ENCODE measurements at places on chromosomes 16 and 17. TPM values are rescaled to one million over a fixed set of nuclear protein-coding genes. Genes with fewer than 3 reads are reported as not detected.

- no peak for DNase-seq
These were observed 2.8 kb upstream of the ACSF3 start for GRCh38 chr16:89090669-89091426.

ZFPM1 gene
- total RNA-seq = 0.59 TPM

DNA sequence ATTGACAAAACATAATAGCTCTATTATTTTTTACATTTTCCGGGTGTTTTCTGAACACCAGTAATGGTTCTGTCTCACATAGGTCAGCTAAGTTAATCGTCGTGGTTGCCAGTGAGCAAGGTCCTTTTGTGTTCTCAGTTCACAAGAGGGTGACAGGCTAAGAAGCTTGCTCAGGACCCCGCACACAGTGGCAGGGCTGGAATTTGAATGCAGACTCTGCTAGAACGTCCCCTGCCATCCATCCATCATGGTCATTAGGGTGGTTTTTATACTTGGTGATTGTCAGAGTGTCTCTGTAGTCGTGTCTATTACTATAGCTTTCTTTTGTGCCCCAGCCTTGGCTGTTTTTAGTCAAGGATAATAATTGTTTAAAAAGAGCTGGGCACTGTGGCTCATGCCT is 176.2 kb downstream of the SNX29 start:
- DNase-seq = no peak

CCL4 gene
- total RNA-seq = 4.8 TPM

DNA sequence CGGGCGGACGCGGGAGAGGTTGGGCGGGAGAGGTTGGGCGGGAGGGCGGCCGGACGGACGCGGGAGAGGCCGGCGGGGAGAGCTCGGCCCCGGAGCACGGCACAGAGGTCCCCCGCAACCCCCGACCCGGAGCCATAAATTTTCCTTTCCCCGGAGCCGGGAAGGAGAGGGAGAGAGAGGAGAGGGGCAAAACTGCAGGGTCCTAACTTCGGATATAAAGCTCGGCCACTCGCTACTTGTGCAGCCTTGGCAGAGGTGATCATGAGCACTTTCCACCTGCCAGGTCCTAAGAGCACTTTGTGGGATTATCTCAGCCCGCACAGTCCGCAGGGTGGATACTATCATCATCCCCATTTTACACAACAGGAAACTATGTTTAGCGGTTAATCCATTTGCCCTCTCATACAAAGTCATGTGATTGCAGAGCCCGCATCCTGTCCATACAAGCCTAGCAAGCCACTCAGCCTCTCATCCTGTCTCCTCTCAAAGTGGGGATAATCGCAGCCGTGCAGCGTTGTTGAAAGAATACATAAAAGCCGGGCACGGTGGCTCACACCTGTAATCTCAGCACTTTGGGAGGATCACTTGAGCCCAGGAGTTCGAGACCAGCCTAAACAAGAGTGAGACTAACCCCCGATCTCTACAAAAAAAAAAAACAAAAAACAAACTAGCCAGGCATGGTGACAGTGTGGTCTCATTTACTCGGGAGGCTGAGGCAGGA is 780 bp upstream of the DCAKD start:
- DNase-seq = no peak

DNA sequence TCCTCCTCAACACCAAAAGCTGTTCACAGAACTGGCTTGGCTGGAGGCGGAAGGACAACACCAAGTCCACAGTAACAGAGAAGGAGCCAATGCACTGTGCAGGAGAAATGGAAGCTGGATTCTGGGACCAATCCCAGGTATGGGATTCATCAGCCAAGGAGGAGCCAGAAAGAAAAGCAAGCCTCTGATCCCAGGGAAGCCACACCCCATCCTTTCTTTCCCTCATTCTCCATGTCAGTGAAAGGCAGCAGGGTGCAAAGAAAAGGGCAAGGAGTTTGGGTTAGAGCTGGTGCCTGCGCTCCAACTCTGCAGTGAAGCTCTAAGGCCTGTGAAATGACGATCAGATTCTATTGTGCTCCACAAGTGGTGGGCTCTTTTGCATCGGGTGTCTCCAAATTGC is 11.0 kb downstream of the DCAKD start:
- no peak for DNase-seq
